ENCODE measurements at places on chromosomes 16 and 17.

- DNase-seq = no peak
These were observed 48.7 kb upstream of the FOXJ1 start for GRCh38 chr17:76189741-76190140.

DNA sequence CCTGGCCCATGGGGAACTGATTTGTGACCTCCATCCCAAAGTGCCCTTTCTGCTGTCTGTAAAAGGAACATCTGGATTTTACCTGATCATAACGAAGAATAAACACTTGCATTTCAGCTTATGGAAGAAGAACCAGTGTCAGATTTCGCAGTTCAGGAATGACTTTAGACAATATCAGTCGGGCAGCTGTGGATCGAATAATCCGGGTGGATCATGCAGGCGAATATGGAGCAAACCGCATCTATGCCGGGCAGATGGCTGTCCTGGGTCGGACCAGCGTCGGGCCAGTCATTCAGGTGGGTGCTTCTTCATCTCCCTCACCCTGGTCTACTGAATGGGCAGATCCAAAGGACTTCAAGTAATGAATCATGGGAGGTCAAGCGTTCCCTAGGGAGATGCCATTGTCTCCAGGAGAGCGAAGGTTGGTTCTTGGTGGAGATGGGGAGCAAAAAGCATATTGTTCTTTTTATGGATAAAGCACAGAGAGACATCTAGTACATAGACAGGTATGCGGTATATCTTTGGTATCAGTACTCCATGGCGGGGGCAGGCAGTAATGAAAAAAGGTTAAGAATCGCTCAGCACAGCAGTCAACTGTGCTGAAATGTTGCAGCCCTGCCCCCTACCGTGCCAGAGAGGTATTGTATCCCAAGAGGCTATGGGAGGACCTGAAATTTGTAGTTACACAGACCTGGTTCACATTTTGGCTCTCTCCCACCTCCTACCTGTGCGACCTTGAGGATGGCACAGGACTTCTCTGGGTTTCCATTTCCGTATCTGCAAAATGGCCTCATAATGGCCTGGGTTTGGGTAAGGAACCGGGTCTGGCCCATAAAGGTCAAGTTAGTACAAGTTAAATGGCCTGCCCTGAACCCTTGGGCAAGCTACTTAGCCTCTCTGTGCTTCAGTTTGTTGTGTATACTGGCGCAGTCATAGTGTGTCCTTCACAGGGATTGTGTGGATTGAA lies 4.7 kb downstream of the COQ7 start:
- DNase-seq = no peak

GRCh38 chr17:77943971-77944370 lies 14.5 kb upstream of the TNRC6C start:
- no peak for DNase-seq

GRCh38 chr17:42531455-42532354 lies 4.3 kb upstream of the NAGLU start:
- peak; percentile 78 for DNase-seq

DNA sequence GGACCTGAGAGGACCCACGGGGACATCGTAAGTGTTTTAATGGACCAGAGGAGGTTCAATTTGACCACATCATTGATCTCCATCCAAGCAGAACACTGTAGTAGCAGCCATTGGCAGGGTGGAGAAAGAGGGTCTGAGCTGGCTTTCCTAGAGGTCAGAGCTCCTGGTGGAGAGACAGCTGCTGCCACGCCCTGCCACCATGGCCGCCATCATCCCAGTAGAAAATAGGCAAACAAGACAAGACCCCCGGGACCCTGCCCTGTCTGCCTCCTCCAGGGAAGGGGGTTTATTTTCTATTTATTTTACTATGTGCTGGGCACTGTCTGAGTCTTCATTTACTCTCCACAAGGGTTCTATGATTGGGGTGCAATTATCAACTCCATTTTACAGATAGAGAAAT lies 11.4 kb upstream of the ITGA3 start:
- no peak for DNase-seq

GRCh38 chr16:22400900-22401299 lies 26.5 kb upstream of the CDR2 start:
- no peak for DNase-seq

DNA sequence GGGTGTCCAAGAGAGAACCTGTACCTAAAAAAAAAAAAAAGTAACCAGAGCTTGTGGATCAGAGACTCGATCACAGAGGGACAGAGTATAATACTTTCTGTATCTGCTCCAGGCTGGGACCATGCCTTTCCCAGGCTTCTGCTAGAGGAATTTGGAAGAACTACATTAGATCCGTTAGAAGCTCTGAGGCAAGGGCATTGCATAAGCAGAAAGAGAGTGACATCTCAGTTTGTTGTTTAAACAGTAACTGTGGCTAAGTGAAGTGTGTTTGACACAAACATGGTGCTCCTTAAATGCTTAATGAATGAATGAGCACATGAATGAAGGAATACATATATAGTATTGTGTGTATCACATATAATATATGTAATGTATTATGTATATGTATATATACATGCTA lies 131.2 kb downstream of the HS3ST3B1 start:
- no peak for DNase-seq

DNA sequence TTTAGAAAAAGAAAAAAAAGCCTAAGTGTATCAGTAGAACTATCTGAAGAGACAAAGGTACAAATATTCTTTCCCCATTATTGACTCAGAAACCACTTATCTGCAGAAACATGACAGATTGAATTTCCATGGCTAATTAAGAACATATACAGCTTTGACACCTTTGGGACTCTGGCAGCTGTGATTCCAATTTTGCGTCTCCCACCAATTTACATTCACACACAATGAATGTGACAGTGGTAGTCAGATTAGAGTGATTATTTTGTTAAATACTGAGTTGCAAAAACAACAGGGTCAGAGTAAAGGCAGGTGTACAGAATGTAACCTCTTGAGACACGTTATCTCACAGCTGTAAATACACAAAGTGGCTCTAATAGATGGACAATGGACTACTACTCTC lies 5.3 kb upstream of the PPM1D start:
- DNase-seq = no peak

DNA sequence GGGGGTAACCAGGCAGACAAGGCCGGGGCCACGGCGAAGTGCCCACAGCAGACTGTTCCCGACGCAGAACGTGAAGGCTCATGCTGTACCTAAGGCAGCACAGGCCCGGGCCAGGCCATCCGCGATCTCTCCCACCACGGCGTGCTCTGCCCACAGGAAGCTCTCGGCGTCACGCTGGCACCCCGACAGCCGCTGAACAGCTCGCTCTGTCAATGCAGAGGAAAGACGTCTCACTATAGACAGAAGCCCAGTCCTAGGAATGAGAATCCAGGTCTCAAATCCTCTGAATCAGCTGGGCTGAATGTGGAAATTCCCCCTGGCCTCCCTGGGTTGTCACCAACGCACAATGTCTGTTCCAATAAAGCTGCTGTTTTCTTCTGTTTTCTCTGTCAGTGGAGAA lies 21.4 kb downstream of the SERPINF1 start:
- DNase-seq = no peak

DNA sequence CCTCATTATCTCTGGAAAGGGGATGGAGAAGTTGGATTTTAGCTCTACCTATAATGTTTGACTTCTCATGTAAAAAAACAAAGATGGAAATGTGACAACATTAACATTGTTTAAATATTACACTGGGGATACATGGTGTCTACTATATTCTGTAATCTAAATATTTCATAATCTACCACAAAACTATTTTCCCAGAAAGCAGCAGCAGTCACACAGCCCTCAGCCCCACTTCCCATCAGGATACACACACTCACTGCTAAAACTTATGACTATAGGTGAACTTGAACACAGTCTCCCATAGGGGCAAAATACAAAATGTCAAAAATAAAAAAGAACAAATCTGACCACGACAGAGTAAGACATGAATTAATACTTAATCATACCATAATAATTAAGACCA lies 95.7 kb downstream of the KANSL1 start:
- DNase-seq = no peak

GRCh38 chr17:77856551-77857305 lies 101.8 kb upstream of the TNRC6C start:
- DNase-seq = no peak

DNA sequence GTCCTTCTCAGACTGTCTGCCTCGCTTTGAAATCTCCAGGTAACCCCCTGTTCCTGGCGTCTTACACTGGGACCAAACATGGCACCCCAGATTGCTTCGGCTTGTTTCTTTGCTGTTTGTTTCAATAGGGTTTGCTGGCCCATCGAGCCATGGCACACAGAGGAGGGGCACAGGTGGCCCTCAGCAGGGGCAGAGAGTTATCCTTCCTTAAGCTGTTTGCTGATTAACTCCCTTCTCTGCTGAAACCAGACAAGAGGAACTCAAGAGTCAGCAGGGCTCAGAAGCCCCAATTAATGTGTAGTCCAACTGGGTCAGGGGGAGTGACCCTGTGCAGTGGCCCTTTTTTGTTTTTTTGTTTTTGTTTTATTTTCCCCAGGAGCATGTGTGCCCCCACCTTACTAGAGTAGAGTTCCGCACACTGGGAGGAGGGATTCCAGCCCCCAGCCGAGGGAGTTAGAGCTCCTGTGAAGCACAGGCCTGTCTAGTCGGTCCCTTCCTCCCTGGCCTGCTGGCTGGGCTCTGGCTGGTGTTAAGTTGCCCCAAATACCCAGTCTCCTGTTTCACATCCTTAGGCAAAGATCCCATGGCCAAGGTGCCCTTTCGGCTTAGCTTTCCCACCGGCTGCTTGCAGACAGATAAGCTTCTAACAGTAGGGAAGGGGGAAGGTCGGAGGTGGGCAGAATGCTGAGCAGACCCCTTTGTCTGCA lies 39.3 kb downstream of the YPEL2 start:
- no peak for DNase-seq

- peak; percentile 81 for DNase-seq
These were observed 256.6 kb downstream of the CPPED1 start for GRCh38 chr16:12546918-12547607.

GRCh38 chr16:31527734-31528274 lies at the start of gene AHSP:
TSS of gene AHSP (plus strand) at chr16:31527900. CDS start at chr16:31528140, 240 bp downstream.
- no peak for DNase-seq

GRCh38 chr16:4691666-4692412 lies 1.5 kb upstream of the NUDT16L1 start:
- DNase-seq = no peak

DNA sequence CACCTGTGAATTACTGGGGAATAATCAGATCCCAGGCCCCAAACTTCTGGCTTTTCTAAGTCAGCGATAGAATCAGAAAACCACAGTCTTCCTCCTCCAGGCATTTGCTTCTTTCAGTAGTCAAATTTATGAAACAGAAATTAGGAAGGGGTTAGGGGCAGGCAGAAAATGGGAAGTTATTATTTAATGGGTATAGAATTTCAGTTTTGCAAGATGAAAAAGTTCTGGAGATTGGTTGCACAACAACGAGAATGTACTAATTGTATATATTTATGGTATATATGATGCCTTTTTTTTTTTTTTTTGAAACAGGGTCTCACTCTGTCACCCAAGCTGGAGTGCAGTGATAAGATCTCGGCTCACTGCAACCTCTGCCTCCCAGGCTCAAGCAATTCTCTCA lies 23.5 kb downstream of the ORC6 start:
- no peak for DNase-seq

GRCh38 chr17:69812240-69812837 lies 262.7 kb upstream of the KCNJ16 start:
- no peak for DNase-seq

GRCh38 chr16:14365200-14365851 lies 264.7 kb downstream of the PARN start:
- no peak for DNase-seq

- DNase-seq = peak; percentile 68
These were observed 394 bp upstream of the CPD start for GRCh38 chr17:30378241-30378824.

Data from GM06990 (cell line).